A172 (cell line): ENCODE measurements at places on chromosomes 5 and 9. TPM values are rescaled to one million over a fixed set of nuclear protein-coding genes. Genes with fewer than 3 reads are reported as not detected.

Gene BTNL3
- total RNA-seq = not detected in 2 replicates

Gene KIF12
- 0.03 and 0.07 TPM in 2 replicates for total RNA-seq

GRCh38 chr9:89097219-89097618, 81.4 kb downstream of the SHC3 start:
- DNase-seq = no peak

GRCh38 chr9:127572961-127573721, 38.9 kb upstream of the STXBP1 start:
- DNase-seq = peak; percentile 66

GRCh38 chr5:173590436-173591055, 25.9 kb downstream of the BOD1 start:
- no peak for DNase-seq

GRCh38 chr9:38289236-38289865, 103.2 kb upstream of the ALDH1B1 start:
- DNase-seq = no peak

- DNase-seq = no peak
Observed at GRCh38 chr5:127958421-127959011, 125.0 kb upstream of the SLC12A2 start.

DNA sequence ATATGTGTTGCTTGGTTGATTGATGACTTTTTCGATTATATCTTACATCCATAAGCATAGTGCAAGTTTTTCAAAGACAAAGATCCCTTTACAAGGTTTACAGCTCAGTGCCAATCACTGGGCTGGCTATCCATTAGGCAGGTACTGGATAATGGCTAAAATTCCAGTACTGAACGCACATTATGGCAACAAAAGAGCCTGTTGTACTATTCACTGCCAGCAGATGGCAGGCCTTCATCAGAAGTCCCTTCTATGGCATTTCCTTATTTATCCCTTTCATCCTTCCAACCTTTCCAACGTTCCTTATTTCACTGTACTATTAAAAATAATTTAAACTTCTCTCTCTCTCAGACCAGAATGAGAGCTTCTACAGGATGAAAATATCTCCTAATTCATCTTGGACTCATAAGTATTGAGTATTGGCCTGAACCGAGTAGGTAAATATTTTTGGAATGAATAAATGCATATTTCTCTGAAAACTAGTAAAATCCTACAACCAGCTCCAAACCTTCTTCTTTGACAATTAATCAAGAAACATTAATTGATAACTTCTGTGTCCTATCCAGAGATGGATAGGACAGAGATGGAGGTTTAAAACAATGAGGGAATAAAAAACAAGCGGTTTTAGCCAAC, 6.7 kb upstream of the WNT8A start:
- peak; percentile 81 for DNase-seq

DNA sequence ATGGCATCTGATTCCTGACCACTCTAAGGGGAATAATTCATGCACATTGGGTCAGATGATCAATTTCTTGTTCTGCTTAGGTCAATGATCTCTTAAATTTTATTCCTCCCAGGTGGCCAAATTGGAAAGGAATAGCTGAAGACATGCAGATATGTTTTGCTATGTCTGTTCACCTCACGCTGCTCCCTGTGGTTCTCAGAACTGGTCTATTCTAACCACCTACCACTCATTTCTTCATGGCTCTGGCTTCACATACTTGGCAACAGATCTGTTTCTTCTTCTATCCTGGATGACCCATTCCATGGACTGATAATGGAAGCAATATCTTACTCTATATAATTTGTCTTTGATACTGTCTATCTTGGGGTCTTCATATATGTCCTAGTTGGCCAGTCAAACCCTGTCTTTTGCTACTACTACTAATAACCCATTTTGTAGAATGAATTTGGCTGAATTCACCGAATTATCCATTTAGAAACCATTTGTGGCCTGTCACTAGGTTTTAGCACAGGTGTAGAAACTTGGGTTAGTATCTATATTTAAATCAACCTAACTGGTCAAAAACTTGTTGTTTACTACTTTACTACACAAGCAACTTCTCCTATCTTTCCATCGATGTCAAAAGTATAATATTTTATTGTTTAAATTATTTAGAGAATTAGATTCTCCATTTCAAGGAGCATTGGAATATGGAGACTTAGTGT, 650.9 kb downstream of the TLE4 start:
- no peak for DNase-seq
